Cerebellum (tissue), 4 donors: ENCODE measurements at places on chromosomes 16 and 17. TPM values are rescaled to one million over a fixed set of nuclear protein-coding genes. Genes with fewer than 3 reads are reported as not detected.

KRT33A gene
- total RNA-seq = not detected

KRT17 gene
- total RNA-seq = 0.27 TPM

TAT gene
- not detected for total RNA-seq

CDR2L gene
- 7.1 TPM for total RNA-seq
